ENCODE measurements at places on chromosomes 11 and 22.

- DNase-seq = no peak
Observed at GRCh38 chr11:82686211-82686610, 47.5 kb downstream of the FAM181B start.

- no peak for DNase-seq
Observed at GRCh38 chr11:124738713-124739478, 846 bp upstream of the NRGN start.

DNA sequence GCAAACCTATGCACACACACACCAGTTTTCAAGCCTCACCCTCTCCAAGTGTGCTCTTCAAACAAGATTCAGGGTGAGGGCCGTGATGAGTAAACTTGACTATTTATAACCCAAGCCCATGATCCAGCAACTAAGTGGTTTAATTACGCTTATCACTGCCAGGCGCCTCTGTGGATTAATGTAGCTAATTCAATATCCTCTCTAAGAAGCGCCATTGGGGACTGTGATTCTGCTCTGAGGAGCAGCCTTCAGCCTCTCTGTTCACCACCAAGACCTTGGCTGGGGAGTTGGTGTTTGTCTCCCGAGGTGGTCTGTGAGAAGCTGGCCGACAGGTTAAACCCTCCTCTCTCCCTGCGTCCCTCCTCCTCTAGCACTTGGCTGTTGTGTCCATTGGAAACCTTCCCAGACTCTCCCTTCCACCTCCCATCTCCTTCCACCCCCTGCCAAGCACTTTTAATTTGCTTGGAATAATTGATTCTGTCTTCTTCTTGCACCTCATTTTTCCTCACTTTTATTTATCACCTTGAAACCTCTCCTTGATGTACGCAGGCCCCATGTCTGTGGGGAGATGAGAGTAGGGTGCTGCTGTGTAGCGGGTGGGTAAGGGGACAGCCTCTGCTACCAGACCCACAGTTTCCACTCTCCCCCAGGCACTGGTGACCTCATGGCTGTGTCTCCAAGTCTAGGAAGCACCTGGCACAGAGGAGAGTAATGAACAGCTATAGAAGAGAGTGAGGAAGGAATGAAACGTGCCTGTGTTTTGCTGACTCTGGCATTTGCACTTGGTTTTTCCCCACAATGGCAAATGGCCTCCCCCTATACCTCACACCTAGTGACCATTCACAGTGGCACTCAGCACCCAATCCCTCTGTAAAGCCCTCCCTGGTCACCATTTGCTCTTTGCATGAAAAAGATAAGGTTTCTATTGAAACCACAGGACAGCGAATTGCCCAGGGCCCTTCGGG, 236.6 kb downstream of the GRIK4 start:
- DNase-seq = no peak

DNA sequence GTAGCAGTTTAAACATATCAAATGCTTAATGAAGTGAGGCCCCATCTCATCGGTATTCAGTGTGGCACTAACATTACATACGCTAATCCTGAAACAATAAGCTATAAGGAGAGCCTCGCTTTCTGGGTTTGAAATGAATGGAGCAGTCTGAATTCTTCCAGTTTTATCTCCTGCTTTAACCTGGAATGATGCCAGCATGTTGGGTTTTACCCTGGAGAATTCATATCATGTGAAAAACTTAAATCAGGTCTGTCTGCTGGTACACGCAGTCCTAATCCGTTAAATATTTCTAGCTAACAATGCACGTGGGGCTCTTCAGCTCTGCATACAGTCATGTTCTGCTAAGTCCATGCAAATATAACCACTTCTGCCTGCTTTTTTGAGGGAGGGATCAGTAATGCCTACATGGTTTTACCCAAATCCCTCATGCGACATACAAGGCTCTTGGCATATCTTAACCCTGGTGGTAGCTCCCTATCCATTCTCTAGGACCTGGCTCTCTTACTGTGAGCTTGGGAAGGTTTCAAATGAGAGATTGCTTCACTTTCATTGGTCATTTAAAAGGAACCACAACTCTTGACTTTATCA, 92.7 kb downstream of the COMMD9 start:
- DNase-seq = no peak

DNA sequence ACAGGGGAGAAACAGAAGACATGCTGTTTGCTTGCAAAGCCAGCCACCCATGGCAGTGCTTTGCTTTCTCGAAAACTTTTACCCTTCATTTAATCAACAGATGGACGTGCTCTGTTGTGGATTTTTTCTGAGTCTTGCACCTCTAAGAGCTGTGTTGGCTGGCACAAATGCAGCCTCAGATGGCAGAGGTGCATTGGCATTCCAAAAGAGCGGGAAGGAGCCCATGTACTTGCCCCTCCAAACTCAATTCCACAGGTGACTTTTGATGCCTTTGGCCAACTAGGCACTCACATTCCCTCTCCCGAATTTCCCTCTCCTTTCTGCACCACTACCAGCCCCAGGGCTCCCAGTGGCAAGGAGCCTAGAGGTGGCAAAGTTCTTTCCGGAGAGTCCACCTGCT, 1.2 kb downstream of the KIRREL3 start:
- no peak for DNase-seq

GRCh38 chr11:32029721-32030120, 61.2 kb upstream of the RCN1 start:
- DNase-seq = no peak

GRCh38 chr22:50244420-50245213, at the start of gene TUBGCP6:
Gene TUBGCP6, minus strand, starts transcription at chr22:50245023. Its CDS starts 564 bp downstream, at chr22:50244459.
- peak; percentile 89 for DNase-seq

DNA sequence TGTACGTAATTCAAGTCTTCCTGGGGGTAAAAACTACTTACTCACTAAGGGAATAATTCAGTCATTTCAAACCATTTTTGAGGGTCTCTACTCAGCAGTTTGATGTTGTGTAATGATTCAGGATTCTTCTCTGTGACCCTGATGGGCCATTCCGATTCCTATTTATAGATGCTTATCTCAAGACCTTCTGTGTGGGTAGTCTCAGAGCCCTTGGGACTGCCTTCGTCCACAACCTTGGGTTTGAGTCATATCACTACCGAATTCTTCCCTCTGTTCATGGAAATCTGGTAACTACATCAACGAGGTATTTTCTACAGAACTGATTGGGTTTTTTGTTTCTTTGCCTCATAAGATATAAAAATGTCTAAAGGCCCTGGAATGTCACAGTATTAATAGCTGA, 14.3 kb upstream of the CBX6 start:
- DNase-seq = no peak

- no peak for DNase-seq
Observed at GRCh38 chr11:69131644-69132300, 24.0 kb upstream of the SMIM38 start.

GRCh38 chr11:69554849-69555248, 73.4 kb downstream of the LINC01488 start:
- no peak for DNase-seq

DNA sequence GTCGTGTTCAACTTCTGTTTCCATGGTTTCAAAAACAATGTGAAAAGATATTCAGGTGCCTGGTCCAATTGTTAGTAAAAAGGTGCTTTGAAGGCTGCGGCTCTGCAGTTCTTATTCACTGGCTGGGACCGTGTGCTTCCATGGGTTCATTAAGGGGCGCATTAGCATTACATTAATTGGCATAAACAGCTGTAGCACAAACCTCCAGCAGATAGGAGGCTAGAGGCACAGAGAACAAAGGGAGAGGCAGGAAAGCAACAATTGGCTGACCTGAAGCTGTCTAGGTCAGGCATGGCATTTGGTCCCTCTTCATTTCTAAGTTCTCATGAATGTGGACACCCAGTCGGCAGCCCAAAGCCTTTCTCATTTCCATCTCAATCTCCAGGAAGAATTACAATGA, 16.6 kb downstream of the PAK1 start:
- DNase-seq = no peak

- no peak for DNase-seq
Observed at GRCh38 chr22:45731798-45732495, 60.3 kb downstream of the ATXN10 start.

DNA sequence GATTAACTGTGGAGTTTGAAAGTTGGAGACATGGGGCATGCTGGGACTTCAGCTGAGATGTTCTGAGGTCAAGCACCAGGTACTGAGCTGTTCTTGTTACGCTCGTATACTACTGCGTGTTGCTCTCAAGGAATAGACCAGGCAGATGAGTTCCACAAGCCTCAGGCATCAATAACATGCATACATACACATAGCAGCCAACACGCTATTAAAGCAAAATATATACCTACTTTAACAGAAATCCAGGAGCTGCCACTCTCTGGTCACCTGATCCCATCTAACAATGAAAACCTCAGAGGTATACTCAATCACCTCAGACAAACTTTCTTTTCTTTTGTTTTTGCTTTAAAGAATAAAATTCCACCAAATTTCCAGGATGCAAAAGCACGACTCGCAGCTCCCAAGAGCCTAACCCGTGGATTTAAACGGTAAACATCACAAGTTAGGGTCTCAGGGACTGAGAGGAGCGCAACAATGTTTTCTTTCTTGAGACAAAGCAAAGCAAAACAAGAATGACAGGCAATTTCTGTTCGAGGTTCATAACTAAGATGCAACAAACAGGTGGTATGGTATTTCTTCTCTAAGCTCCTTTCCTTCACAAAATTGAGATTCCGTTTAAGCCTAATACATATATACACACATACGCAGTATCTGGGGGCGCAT, 16.5 kb downstream of the BLID start:
- DNase-seq = no peak

DNA sequence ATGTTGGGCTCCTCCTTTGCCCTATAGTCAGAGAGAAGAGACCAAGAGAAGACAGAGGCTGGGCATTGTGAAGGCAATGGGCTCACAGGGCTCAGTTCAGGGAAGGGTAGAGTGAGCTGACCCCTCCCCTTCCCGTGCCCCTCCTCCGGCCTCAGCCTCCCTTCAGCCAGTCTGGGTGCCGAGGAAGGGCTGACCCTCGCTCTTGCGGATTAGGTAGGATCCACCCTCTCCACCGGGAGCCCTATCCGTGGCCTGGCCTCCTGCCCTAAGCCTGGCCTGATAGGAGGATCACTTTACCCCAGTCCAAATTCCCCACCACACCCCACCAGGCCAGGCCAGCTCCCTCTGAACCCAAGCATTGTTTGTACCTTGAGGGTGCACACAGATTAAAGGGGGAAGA, 1.8 kb upstream of the PPP1R14B start:
- no peak for DNase-seq

GRCh38 chr11:129317571-129317970, 58.1 kb upstream of the BARX2 start:
- no peak for DNase-seq

DNA sequence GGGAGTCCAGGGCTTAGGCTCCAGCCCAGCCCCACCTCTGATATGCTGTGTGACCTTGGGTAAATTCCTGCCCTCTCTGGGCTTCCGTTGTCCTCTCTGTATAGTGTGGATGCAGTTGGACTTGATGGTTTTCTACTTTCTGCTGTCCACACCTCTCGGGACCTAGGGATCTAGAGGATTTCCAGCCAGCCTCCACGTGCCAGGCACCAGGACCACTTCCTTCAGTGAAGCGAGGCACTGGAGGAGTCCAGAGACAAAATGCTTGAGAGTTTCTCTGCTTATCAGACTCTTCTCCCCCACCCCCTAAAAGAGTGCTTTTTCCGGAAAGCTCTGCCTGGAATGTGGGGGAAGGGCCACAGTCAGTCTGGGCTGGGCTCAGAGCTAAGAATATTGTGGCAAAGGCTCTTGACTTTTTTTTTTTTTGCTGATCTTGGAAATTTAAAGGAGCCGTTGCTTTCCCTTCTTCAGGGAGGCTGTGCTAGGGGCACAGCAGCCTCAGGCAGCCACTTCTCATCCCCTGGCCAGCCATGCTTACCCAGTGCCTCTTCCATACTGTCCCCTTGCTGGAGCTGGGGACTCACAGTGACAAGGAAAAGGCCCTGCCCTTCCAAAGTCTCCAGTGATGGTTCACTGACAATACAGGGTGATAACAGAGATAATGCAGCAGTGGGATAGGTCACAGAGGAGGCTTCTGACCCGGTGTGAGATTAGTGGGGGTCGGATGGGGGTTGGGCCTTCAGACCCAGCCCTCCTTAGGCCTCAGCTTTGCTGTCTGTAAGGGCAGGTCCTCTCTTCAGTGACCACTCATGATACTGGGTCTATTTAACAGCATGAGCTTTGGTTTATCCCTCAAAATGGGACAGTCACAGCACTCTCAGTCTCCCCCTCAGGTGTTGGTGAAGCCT, 2.9 kb upstream of the SERPINH1 start:
- no peak for DNase-seq

DNA sequence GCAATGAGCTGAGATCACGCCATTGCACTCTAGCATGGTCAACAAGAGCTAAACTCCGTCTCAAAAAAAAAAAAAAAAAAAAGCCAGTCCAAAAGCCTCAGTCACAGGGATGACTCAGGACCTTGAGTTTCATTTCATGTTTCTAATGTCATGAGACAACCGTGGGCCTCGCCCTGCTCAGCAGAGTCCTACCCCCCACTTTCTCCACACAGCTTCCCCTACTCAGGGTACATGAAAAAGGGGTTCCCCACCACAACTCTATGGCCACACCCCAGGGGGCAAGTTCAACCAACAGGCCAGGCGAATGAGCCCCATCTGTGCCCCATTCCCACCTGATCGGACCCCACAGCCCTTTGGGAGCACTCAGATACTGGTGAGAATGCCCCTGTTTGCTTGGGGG, 24.3 kb upstream of the ADA2 start:
- DNase-seq = no peak

DNA sequence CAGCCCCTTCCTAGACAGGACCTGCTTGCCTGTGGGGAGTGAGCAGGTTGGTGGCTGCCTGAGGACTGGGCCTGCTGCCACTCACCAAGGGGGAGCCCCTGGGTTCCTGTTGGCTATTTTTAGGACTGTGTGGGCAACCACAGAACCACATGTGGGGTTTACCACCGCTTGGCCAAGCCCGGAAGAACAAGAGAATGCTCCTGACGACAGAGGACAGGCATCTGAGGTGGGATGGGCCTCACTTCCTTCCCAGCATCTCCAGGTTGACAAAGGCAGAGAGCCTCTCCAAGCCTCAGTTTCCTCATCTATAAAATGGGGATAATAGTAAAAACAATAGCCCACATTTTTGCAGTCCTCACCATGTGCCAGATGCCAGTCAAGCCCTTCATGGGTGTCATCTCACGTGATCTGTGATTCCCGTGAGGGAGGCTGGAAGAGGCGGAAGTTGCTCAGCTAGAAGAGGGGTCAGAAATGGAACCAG, 43.6 kb downstream of the LRRC32 start:
- DNase-seq = peak; percentile 16

DNA sequence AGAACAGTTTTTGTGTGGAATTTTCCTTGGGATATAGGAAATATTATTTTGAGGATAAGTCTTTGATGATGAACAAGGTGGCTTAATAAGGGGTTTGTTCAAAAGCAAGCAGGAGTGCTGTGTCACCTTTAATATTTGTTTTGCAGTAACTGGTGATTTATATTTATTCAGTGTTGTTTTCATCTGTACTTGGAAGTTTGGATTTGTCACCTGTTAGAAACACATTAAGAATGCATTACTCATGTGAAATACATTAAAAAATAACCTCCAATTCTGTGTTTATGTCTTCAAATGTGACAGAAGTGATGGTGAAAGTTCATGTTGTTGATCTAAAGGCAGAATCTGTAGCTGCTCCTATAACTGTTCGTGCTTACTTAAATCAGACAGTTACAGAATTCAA, 70.5 kb downstream of the DKK3 start:
- no peak for DNase-seq
